ENCODE measurements at places on chromosomes 7 and 10.

DNA sequence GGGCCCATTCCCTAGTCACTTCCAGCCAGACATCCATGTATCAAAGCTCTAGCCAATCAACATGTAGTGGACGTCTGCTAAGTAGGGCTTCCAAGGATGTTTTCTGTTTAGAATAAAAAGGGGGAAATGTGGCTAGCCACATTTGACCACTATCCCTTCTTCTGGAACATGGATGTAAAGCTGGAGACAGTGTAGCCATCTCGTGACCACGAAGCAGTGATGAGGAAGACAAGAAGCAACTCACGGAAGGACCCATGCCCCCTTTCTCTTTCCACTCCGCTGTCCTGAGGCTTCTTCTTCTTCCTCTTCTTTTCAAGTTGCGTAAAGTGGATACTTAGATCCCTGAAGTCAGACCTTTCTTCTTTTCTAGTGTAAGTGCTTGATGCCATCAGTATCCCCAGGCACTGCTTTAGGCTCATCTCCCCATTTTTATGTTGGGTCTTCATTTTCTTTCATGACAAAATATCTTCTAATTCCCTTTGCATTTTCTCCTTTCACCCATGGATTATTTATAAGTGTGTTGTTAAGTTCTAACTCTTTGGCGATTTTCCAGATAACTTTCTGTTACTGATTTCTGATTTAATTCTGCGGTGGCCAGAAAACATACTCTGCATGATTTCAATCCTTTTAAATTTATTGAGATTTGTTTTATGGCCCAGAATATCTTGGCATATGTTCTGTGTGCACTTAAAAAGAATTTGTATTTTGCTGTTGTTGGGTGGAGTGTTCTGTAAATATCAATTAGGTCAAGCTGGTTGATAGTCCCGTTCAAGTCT, 594.5 kb downstream of the SDK1 start:
- no peak for DNase-seq

DNA sequence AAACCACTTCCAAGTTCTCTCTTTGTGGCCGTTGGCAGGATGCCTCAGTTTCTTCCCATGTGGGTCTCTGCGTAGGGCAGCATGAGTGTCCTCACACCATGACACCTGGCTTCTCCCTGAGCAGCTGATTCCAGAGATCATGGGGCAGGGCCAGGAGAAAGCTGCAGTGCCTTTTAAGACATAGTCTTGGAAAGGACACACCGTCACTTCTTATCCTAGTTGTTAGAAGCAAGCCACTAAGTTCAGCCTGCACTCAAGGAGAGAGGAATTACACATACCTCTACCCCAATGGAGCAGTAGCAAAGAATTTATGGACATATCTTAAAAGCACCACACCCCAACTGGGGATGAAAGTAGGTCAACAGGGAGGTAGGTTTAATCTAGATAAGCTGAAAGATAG, 16.4 kb downstream of the NODAL start:
- DNase-seq = no peak

DNA sequence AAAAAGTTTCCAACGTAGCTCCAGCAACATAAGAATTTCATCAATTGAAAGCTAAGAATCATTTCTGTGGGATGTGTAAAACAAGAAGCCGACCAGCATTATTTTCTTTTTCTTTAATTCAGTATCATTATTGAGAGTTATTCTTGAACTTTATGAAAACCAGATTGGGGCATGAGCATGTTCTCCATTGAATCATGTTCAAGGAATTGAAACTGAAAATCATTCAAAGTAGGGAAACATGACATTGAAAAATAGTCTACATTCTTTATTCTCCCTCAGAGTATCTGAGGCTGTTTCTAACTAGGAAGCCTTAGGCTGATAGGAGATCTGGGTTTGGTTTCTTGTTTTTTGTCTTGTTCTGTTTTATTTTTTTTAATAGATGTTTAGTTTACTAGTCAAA, 253.7 kb downstream of the DYNC1I1 start:
- no peak for DNase-seq

DNA sequence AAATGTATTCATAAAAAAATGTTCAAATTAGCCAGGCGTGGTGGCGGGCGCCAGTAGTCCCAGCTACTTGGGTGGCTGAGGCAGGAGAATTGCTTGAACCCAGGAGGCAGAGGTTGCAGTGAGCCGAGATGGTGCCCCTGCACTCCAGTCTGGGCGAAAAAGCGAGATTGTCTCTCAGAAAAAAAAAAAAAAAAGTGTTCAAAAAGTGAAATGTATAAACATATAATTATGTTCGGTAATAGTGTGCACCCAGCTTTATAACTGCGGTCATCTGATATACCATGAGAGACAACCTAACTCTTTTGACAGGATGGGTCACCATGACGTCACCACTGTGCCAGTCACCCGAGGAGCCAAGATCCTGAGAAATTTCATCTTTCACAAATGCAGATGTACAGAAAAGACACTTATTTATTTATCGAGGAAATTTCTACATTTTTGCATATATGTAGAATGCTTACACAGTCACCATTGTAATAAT, 594 bp upstream of the RP9 start:
- DNase-seq = no peak

GRCh38 chr10:75399461-75400162, 2.0 kb downstream of the ZNF503 start:
- DNase-seq = no peak

DNA sequence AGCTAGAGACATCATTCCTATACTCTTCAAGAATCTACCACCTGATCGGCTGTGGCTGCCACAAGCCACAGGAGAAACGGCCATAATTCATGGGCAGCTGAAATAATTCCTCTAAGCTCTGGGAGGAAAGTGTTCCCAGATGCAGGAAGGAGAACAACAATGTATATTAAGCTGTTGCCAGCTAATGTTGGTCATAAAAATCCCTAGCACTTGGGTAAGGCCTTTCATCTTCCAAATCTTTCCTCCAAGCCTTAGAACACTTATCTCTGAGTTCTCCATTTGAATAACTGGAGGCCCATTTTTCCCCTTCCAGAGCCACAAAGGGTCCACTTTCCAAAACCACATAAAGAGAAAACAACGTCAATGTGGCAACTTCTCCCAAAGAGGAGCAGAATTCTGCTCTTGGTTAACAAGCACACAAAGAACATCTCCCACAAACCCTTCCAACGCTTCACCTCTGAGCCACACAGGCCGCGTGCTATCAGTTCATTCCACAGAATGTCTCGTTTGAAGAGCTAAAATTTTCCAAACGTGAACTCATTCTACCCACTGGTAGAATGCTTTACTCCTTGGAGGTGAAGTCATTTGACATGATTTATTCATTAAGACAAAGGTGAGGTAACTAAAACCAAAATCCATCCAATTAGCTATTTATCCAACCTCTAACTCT, 11.2 kb downstream of the KCNMA1 start:
- no peak for DNase-seq

DNA sequence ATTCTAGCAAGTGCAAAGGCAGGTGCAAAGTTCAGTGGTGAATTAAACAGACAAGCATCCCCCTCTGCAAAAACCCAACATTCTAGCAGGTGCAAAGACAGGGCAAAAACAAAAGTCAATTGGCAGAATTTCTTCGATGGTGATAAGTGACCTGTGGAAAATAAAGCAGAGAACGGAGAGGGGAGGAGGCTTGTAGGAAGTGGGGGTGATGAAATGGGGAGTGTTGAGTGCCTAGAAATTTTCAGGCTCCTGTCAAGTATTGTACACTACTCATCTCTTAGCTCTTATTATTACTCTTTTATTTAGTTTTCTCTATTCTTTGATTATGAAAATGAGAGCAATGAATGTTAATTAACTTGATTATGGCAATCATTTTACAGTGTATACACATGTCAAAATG, 2.4 kb upstream of the CD36 start:
- DNase-seq = no peak

DNA sequence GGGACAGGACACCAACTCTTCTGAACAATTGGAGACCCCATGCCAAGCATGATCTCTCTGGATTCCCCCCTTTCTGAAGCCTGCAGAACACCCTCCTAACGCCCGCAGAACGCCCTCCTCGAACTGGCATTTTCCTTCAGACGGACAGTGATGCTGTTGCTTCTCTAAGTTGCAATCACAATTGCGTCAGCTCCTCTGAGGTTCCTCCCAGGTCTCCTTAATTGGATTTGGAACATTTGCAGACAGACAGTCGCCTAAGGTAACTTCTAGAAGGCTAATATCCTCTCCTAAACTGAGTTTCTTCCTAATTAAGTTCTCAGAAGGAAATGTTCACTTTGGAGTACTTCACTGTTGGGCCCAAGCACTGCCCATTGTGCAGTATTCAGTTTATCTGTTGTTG, 20.5 kb upstream of the SERPINE1 start:
- DNase-seq = no peak

DNA sequence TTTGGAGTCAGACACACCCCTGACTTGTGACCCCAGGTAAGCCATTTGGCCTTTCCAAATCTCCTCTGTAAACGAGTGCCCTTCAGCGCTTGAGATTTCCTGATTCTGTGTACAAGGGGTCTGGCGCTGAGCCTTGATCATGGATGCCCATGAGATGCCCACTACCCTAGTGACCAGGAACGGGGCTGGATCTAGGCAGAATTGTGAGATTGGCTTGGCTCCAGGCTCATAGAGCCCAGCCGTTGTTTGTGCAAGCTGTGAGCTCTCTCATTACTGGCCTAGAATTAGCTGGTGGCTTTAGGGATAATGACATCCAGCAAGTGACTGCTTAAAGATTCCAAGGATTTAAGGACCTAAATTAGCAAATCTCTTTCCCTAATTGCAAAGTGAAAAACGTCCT, 84.9 kb downstream of the CAMK1D start:
- DNase-seq = no peak

DNA sequence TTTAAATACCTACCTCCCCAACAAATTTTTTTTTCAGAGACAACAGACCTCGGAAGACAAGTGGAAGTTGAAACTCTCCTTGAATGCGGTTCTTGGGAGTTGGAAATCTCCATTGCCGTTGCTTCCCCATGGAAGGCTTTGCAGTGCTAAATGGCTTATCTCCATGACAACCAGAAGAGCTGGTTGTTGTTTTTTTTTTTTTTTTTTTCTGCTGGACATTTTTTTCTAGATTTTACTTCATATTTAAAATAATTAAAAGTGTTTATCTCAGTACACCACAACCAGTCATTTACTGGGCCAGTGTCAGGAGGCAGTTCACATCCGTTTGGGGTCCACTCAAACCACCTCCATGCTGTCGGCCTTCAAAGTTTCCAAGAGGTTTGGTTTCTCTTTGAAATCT, 348.5 kb upstream of the PRKCQ start:
- no peak for DNase-seq

GRCh38 chr10:131746785-131747184, 154.0 kb upstream of the PPP2R2D start:
- DNase-seq = no peak

DNA sequence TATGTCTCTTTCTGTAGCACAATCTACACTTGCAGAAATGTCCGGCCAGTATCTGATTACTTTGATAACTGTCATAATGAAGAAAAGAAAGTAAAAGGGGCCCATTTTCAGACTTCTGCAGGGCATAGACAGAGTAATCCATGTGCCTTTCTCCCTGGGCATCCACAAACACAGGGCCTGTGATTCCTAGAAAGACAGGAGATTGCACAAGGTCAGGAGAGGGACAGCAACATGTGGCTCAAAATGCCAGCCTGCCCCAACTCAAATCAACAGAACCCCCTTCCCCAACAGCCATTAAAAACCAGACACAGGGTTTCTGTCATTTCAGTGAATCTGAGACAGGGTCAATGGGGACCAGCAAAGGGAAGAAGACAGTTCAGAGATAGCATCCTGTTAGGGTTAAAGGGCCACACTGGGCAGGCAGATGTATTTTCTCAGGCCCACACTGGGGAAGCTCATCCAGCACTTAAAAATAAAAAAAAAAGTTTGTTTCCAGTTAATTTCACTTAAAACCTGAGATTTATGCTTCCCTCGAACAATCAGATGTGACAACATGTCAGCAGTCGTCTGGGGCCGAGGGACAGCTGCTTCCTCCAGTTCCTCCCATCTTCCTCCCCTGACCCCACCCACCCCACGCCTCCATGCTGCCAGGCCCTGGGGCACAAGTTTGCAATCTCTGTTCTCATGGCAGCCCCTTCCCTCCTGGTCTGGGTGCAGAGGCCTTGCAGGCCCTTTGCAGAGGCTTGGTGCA, 30.7 kb upstream of the ACSL5 start:
- DNase-seq = no peak

DNA sequence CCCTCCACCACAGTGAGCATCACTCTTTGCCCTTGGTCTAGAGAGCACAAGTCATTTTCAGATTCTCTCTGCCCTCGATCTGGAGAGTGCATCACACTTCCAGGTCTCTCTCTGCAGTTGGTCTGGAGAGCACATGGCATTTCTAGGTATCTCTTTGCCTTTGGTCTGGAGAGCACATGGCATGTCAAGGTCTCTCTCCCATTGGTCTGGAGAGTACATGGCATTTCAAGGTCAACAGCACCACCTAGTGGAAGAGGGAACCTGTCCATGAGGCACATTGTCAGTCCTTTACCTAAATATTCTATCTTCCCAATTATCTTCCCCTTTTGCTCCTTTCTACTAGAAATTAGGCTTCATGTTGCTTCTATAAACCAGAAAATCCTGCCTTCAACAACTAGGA, 1139.4 kb downstream of the XPNPEP1 start:
- DNase-seq = no peak

DNA sequence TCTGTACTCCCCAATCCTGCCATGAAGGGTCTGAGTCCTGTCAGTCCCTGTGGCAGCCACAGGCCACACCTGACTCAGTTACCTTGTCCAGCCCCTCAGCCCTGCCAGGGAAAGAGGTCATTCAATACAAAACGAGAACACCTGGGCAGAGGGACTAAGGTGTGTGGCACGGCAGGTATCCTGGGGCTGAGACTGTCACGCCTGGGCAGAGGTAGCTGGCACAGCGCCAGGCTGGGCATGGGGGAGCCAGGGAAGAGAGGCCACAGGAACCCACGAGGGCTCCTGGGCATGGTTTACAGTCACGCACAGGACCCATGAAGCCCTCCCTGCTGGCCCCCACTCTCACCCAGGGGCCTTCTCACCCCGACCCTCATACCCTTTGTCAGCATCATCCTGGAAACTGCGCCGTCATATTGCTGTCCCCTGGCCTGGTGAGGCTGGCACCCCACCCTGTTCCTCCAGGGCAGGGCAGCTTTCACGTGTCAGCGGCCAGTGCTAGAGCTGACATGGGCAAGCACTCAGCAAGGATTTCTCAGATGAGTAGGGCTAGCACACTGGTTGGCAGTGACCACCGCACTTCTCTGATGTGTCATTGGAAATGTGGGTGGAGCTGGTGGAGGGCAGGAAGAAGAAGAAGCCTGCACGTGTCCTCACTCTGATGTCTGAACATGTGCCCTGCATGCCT, 42.7 kb downstream of the LRRC18 start:
- DNase-seq = no peak

DNA sequence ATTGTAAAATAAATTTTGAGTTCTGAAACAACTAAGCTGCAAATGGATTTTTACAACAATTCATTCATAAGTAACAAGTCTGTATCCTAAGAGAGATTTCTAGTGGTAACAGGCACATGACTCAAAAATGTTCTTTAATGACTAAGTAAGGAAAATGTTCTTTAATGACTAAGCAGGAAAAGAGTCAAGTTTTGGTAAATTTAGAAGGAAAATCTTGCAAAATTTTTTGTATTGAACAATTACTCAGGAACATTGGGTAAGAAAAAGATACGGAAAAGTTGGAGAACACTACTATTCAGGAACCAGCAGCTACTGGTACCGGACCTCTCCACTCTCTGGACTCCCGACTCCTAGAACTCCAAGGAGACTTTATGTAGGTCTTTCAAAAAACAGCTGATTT, 33.5 kb downstream of the HYCC1 start:
- no peak for DNase-seq
